Hematopoietic multipotent progenitor cell treated with erythropoietin and hydrocortisone succinate and interleukin-3 and kit ligand, for 15 days (in vitro differentiated cells): ENCODE measurements at places on chromosomes 3 and 15.

DNA sequence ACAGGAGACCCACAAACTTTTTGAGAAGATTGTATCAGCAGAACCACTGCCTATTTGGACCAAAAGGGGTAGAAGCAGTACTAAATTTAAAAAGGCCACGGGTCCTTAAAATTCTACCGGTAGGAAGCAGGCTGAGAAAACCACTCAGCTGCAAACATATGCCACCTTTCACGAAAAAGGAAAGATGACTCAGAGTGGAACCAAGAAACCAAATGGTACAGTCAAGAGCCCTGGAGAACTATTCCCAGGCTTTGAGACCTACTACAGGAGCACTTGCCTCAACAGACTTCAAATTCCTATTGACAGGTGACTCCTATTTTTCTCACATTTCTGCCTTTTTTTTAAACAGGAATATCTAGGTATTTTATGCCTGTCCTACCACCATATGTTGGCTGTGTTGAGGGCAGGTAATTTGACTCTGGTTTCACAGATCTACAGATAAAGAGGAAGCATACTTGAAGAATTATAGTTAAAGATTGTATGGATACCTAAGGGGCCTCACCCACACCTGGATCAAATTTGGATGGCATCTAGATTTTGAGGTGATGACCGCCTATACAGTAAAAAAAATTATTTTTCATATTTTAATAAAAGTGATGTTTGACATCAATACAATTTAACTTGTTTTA lies 10.1 kb downstream of the GOLIM4 start:
- DNase-seq = no peak

GRCh38 chr3:76954412-76954811 lies 85.5 kb upstream of the ROBO2 start:
- DNase-seq = no peak

DNA sequence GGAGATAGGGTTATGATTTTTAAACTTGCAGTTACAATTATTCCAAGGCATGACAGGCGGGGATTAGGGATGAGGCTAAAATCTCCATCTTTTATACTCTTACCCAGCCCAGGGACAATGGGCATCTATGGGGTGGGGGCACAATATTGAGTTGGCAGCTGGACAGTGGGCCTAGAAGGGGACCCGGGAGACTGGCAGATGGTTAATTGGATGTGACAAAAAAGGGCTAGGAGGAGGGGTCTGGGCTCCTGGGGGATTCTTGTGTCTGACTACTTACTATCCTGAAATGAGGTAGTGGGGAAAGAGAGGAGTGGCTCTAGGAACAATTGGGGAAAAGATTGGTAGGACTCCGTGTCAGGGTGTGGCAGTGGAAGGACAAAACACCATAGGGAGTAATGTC lies 53.0 kb upstream of the ROPN1 start:
- no peak for DNase-seq

DNA sequence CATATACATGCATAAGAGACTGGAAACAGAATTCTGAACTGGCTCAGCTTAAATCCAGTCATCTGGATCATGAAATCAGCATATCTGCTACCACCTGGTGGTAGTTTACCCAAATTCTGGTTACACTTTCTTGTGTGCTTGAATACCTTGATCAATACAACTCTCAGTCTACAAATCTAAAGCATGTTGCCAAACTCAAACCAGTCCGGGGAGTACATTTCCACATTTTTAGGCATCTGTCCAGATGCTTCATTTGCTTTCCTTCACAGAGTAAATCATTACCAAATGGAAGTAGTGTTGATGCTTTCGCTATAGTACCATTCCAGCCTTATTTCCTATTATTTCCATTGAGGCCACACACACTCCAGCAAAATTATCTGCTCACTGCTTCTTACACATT lies 126.4 kb downstream of the P2RY1 start:
- DNase-seq = peak; percentile 58

- DNase-seq = no peak
These were observed 7.1 kb downstream of the SLC25A26 start for GRCh38 chr3:66227915-66228314.

DNA sequence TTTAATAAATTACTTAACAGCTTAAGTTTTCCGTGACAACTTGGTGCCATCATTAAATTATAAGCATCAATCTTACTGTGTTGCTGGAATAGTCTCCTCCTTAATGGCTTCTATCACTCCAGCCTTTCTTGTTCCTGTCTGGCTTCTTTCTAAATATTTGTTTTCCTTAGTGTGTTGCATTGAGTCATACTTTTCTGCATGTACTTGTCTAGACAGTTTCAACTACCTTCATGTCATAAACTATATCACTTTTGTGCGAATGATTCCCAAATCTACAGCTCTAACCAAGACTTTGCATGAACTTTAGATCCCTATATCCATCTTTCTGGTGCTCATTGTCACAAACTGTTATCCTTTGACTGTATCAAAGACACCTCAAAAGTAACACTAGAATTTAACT lies 78.4 kb downstream of the AKAP13 start:
- no peak for DNase-seq

DNA sequence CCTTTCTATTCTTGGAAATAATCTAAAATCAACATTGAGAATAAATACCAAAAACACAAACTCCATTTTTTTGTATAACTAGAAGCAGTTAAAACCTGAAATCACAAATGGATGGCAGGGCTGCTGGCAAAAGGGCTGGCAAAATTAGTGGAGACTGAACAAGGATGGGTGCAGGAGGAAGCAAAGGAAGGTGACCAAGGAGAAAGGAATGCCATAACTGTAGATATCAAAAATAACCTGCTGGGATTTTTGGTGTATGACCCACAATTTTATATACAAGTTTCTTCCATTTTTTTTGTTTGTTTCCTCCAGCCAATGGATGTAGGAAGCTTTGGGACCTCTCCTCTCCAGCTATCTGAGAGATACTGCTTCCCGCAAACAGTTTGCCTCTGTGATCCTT lies 12.7 kb downstream of the CFAP44 start:
- DNase-seq = no peak

DNA sequence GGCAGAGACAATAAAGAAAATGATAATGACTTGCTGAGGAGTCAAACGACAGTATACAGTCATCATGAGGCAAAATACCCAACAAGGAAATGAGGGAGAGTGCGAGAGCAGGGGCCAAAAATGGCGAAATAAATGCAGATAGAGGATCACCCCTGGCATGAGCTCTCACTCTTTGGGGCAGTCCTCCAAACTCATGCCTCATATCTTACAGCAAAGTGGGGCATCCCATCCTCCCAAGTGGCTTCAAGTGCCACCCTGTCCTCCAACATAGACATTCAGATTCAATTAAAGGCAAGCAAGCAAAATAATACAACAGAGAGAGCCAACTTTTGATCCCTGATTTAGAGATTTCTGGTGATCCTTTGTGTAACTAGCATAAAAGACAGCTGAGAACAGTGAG lies 278.4 kb downstream of the GBE1 start:
- no peak for DNase-seq

DNA sequence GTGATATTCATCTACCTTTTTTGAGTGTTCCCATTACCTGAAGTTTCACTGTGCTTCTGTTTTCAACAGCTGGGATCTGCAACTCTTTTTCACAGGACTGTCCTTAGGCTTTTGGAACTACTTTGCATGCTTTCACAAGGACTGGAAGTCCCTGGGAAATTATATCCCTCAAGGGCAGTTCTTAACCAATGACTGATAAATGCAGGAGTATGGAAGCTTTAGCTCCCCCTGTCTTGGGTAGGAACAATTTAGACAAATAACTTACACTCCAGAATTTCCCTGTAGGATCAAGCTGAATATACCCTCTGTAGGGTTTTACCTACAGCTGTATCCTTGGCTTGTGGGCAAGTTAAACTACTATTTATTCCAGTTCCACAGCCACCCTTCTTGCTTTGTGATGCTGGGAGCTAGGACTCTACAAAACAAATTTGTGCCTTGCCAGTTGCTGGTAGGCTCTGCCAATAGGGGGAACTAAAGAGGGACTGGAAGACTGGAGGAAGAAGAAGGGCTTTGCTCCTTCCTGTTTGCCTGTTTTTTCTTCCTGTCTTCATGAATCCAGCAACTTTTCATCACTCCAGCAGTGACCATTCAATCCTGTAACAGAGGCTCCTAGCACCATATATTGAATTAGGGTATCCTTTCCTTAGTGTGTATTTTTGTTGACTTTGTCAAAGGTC lies 6.8 kb upstream of the ZNF280D start:
- DNase-seq = no peak

- DNase-seq = no peak
These were observed 238.7 kb downstream of the ISL2 start for GRCh38 chr15:76575274-76575673.

GRCh38 chr15:48333540-48333939 lies 2.3 kb downstream of the DUT start:
- no peak for DNase-seq

DNA sequence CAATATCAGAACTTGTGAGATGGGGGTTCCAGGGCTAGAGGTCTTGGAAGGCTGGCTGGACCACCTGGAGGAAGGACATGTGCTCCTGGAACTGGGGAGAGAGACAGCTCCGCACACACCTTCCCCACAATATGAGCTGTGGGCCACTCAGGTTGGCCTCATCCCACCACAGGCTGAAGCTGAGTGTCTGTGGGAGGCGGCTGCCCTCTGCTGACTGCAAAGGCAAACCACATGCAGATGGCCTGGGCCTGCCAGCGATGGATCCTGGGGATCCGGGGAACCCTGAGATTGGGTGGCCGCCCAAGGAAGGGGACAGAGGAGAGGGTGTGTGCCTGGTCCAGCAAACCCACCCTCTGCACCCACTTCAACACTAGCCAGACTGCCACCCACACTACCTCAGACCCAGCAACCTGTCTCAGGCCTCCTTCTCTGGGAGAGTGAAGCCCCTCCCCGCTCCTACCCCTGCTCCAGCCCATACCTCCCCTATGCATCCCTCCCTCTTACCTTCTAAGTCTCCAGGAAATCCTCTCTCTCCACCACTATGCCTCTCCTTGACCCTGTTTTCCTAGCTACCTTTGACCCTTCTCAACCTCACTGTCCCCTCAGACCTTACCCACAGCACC lies 44.8 kb downstream of the CYP11A1 start:
- peak; percentile 12 for DNase-seq
